ENCODE measurements at places on chromosomes 7 and 10.

GRCh38 chr10:23110722-23111516 lies 15.5 kb downstream of the MSRB2 start:
- no peak for DNase-seq

DNA sequence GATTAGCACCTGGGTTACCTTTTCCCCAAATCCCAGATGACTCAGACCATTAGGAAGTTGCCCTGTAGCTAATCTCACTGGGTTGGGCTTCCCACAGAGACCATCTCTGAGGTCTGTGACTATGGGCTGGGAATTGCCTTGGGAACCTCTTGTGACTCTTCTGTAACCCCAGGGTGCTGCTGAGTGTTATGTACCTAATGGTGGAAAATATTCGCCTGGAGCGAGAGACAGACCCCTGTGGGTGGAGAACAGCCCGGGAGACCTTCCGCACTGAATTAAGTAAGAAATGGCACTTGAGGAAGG lies 20.0 kb downstream of the STRIP2 start:
- DNase-seq: no peak

DNA sequence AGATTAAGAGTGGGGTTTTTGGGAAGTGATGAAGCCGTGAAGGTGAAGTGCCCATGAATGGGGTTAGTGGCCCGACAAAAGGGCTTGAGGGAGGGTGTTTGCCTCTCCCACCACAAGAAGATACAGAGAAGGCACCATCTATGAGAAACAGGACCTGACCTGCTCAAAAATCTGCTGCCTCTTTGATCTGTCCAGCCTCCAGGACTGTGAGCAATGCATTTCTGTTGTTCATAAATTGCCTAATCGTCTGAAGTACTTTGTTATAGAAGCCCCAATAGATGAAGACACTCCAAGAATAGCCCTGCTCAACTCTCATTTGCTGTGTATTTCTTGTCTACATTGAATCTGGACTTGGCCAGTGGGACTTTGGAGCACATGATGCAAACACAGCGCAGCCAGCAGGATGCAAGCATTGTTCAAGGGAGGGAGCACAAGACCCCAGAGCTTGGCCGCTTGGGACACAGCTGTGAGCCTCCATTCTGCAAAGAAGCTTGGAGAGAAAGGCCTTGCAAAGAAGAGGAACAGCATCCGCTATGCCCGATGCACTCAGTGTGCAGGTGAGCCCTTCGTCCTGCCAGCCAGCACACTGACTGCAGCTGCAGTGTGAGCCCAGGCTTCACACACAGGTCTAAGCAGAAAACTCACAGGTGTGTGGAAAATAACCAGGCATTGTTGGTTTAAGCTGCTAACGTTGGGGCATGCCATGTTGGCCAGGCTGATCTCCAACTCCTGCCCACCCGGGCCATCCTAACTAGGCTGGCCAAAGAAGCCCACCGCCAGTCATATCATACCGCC lies 73.2 kb upstream of the KLF6 start:
- DNase-seq: no peak

DNA sequence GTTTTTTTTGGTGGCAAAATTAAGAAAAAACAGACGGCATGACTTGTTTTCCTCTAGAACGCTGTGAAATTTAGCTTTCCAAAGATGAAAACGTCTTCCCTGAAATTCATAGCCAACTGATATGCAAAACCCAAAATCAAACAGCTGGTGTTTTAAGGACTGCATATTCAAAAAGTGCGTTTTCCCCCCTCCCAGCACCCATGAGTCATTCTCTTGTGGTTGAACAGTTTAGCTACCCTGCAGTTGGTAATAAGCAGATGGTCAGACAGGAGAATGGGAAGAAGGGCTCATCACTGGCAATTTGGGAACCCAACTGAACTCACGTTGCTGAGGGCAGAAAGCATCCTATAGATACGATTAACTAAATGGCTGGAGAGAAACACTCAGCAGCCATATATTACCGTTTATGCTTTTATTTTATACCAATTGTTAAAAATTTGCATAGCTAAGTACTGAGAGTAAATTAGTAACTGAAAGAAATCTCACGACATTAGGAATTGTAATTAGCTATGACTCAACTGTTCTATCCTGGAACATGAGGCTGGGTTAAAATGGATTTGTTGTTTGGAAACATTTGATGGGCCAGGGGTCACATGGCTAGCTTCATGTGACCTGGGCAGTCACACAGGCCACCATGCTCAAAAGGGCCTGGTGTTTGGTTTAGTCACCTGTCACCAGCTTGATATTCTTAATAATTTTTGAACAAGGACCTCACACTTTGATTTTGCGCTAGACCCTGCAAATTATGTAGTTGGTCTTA lies 343.1 kb downstream of the PHTF2 start:
- peak; percentile 9 for DNase-seq

- DNase-seq: no peak
These were observed at the start of gene TMEM140 for GRCh38 chr7:135147899-135148721. Gene TMEM140, plus strand, starts transcription at chr7:135148072. Its CDS starts 16,370 bp downstream, at chr7:135164442.

DNA sequence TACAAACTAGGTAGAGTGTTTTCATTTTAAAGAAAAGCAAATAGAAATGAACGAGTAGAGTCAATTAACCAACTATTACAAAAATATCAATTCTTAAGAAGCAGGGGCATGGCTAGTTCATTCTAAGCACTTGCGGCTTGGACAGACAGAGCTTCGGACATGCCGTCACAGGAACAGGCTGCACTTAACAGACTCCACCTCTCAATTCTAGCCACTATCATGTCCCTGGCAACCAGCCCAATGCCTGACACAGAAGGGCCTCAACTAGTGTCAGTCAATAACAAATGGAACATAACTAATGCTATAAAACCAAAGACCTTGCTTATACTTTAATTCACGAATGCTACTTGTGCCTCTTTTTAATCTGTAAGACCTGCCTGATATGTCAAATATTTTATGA lies 74.4 kb downstream of the TPK1 start:
- DNase-seq: no peak

DNA sequence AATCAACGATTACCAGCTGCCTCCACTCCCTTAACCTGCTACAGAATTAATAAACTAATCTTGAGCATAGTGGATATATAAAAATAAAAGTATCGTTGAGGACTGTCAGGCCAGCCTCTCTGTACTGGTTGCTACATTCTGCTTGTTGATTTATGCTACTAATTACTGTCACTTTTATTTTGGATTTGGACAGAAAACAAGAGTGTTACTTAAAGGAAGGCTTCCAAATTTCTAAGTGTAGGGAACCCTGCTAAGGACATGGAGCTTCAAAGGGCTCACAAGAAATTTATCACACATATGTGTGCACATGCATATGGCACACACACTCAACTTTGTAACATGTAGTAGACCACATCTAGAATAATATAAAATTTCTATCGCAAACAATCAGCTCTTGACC lies 141.2 kb upstream of the ANKRD1 start:
- no peak for DNase-seq

DNA sequence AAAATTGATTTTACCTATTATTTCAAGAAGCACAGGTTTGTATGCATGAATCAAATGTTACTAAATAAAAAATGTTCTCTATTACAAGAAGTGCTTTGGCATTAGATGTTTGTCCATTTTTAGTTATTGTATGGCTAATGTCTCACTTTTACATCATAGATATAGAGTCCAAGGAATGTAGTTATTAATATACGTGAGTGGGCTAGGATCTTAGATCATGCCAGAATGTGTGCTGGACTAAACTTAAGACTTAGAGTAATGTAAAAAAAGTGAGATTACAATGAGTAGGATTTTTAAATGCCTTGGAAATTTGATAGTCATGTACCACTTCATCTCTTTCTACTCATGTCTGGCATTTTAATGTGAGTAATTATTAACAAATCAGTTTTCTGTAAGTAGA lies 196.6 kb downstream of the ARL4A start:
- no peak for DNase-seq

GRCh38 chr7:44326261-44327125 lies 1.1 kb upstream of the CAMK2B start:
- DNase-seq: no peak

- no peak for DNase-seq
These were observed 23.8 kb upstream of the SFTPA1 start for GRCh38 chr10:79586933-79587332.

GRCh38 chr7:124192885-124193284 lies 160.0 kb upstream of the TMEM229A start:
- DNase-seq: no peak

- no peak for DNase-seq
These were observed 195.4 kb downstream of the BAMBI start for GRCh38 chr10:28872587-28873165.

GRCh38 chr7:30154111-30154587 lies 19.4 kb downstream of the MTURN start:
- no peak for DNase-seq

GRCh38 chr10:90734415-90734814 lies 123.4 kb downstream of the HTR7 start:
- DNase-seq: no peak

GRCh38 chr10:29067628-29068027 lies 221.2 kb upstream of the LYZL1 start:
- no peak for DNase-seq

- peak; percentile 36 for DNase-seq
These were observed 13.2 kb downstream of the PCLO start for GRCh38 chr7:83149466-83149865.

DNA sequence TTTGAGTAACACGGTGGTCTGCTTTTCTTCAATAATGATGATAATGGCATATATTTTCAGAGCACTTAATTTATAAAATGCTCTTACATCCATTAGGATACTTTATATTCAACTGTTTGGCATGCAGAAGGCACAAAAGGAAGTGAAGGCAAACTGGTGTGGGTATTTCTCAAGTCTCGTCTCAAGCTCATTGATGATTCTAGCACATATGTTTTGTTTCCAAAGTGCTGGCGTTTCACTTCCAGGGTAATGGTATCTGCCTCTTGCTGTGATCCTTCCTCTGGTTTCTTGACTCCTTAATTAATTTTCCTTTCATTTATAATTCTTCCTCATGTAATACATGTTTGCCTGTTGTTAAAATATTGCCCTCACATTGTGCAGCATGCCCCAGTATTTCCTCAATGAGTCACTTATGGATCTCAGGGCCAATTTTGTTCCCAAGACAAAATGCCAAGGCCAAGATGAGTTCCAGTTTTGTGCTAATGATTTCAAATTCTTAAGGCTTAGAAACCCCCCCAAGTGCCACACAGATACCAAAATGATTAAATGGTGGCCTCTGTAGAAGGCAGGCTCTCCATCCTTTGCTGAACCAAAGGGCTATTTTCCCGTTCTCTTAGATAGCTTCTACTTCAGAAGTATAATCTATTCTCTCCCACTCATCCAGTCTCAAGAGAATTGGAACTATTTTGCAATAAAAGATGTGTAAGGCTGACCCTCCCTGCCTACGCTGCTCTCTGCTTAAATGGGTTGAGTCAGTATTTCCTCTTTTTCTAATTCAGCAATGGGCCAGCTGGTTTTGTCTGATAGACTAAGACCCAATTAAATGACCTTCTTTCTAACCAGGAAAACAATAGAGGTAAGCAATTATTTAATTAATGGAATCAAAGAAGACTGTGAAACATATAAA lies 171.2 kb downstream of the ZNF365 start:
- no peak for DNase-seq

DNA sequence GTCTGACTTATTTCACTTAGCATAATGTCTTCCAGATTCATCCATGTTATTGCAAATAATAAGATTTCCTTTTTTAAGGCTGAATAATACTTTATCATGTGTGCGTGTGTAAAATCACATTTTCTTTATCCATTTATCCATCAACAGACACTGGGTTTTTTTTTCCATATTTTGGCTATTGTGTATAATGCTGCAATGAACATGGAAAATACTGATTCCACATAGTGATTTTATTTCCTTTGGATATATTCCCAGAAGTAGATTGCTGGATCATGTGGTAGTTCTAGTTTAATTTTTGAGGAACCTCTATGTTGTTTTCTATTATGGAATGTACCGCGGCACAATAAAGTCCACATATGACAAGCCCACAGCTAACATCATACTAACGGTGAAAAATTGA lies 180.1 kb downstream of the PON1 start:
- DNase-seq: no peak

GRCh38 chr7:45589061-45589460 lies 14.9 kb downstream of the ADCY1 start:
- no peak for DNase-seq

GRCh38 chr7:105112440-105113418 lies 98.7 kb downstream of the KMT2E start:
- no peak for DNase-seq

DNA sequence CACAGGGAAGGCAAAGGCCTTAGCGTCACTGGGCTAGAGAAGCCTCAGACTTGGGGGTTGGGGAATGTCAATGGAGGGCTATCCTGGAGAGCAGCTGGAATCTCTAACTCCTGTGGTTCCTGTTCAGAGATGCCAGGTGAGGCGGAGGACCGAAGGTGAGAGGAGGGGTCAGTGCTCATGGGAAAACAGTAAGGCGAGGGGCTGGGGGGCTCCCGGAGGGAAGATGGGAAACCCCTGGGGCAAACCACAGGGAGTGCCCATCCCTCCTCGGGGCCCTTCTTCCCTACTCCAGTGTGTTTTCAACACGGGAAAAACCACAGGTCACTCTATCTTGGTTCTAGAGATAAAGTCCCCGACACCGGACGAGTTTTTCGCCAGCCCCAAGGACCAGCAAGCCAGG lies 3.3 kb downstream of the LRCH4 start:
- DNase-seq: no peak

DNA sequence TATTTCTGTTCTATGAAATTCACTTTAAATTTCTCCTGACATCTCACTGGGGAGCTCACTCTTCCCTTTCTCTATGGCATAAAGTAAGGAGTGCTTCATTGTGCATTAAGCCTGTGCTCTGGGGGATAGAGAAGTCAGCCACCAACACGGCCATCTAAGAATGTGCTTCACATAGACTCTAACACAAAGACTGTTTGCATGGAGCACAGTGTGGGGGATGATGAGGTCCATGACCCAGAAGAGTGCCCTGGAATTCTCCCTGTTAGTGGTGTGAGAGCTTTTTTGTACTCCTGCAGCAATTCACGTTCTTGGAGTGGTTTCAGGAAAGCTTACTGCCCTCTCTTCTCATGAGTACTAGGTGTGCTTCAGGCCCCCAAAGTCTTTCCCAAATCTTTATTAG lies 43.9 kb upstream of the PDZD8 start:
- DNase-seq: no peak

DNA sequence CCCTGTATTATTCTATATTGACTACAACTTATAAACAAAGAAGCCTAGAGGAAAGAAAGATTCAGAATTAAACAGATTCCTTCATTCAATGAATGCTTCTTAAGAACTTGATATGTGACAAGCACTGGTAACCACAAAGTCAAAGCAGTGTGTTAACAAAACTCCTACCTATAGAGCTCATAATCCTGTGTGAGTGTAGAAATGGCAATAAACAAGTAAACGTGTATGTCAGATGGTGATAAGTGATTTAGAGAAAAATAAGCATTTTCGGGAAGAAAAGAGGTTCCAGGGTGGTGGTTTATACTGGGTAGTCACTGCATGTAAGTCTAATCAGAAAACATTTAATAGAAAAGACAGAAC lies 141.3 kb downstream of the JMJD1C start:
- no peak for DNase-seq
